SW480 (cell line): ENCODE measurements at places on chromosomes 11 and 22.

- DNase-seq, result no peak
Measured at GRCh38 chr22:49775867-49776511, 51.7 kb downstream of the BRD1 start.

GRCh38 chr22:44242946-44243724 is 62.4 kb downstream of the PARVG start:
- no peak for DNase-seq

DNA sequence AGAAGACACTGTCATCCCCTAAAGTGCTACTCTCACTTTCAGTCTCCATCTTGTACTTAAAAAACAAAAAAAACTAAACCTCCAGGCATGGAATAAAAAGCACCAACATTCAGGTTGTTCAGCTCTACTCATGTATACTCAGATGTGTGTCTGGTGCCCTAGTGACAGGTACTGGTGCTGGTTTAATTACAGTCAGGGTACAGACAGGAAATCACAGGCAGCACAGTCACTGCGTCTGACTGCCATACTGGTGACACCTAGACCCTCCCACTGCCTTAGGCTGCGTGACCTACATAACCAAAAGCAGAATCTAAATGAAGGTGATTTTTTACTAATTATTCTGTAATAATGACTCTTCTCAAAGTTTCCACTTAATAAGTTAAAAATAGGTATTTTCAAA is at the start of gene ARHGAP32:
ARHGAP32 (minus strand) TSS at position 176 of the 400 bp plus-strand sequence; CDS start at position 49, 127 bp downstream.
- DNase-seq, result no peak

- no peak for DNase-seq
Measured at GRCh38 chr22:26033071-26033470, 136.2 kb upstream of the SEZ6L start.

GRCh38 chr11:133163463-133164419 is 368.6 kb downstream of the OPCML start:
- peak; percentile 65 for DNase-seq

GRCh38 chr11:130003717-130004001 is 1.0 kb upstream of the PRDM10 start:
- no peak for DNase-seq

- no peak for DNase-seq
Measured at GRCh38 chr11:6360183-6360582, 30.1 kb upstream of the SMPD1 start.

GRCh38 chr11:71432761-71433647 is 15.2 kb downstream of the DHCR7 start:
- no peak for DNase-seq

DNA sequence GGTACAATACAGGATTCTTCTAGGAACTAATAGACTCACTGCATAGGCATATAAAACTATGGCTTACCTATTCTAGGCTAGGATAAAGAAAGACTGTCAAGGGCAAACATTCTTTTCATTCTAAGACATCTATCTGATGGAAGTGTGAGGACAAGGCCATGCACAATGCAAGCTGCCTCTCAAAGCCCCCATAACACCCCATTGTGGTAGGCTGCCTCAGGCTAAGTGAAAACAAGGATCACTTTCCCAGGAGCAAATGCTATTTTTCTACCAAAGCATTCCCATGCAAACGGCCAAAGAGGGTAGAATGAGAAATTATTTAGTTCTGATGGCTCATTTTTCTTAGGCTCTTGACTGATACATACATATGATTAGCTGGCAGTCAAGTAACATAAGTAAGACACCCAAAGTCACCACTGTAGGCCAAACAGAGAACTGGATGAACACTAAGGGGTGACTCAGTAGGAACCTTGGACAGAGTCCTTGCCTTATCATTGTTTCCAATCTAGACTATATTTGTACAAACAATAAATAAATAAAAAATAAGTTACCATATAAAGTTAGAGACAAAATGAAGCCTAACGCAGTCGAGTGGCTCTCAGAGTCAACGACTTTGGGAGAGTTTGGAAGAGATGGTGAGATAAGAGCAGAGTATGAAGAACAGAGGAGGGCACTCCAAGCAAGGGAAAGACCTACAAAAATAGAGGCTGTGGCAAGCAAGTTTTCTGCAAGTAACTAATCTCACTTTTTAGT is 303.6 kb downstream of the SBF2 start:
- no peak for DNase-seq

DNA sequence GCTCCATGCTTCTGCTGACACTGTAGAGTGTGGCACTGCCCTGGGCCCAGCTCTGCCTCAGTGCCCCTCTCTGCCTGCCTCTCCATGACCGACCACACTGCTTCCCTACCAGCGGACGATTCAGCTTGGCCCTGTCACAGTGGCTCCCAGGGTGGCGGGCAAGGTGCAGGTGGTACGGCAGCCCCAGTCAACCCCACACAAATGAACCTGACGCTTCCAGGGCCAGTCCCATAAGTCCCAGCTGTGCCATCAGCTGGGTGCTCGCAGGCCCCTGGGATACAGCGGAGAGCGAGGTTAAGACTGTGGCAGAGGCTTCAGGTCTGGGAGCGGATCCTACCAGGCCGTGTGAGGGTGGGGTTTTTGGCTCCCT is 134.8 kb downstream of the LDLRAD3 start:
- no peak for DNase-seq

- no peak for DNase-seq
Measured at GRCh38 chr11:2983908-2984307, 8.2 kb downstream of the NAP1L4 start.

GRCh38 chr11:121649798-121650197 is 197.0 kb upstream of the SORL1-AS1 start:
- no peak for DNase-seq

DNA sequence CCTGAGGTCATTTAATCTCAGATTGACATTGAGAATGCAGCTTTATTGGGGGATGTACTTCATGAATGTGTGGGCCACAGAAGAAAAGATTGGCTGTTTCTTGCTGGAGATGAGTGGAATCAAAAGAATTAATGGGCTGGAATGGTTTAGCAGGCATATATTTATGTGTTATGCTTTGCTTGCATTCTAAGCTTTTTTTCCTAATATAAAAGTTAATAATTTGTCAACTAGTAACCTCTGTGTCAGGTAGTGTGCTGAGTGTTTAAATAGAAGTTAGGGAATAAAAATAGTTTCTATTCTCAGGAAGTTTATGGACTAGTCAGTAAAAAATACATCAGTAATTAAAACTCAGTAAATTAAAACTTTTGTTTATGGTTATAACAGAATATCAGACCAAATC is 67.4 kb upstream of the PRODH start:
- no peak for DNase-seq

DNA sequence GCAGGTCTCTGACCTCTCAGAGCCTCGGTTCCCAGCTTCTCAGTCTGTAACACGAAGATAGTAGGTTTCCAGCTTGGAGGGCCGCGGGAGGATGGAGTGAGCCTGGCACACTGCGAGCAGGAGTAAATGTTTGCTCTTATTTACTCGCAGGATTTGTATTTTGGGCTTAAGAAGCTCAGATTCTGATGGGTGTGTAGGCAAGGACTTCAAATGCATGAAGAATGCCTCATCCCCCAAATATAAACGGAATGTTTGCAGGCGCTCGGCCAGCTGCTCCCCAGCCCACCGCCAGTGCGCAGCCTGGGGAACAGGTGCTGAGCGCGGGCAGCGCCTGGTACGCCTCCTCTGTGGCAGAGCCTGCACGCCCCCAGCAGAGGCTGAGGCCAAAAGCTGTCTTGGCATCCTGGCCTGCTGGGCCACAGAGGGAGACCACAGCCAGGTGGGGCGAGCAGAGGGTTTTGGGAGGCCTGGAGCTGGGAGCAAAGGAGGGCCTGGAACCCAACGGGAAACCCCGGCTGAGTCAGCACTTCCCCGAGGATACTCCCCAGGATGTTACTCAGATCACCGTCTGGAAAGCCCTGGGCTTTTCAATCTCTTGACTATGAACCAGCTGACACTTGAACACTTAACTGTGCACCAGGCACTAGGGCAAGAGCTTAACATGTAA is 9.4 kb downstream of the EHD1 start:
- DNase-seq, result no peak

GRCh38 chr11:64185175-64185692 is 737 bp upstream of the STIP1 start:
- peak; percentile 83 for DNase-seq

DNA sequence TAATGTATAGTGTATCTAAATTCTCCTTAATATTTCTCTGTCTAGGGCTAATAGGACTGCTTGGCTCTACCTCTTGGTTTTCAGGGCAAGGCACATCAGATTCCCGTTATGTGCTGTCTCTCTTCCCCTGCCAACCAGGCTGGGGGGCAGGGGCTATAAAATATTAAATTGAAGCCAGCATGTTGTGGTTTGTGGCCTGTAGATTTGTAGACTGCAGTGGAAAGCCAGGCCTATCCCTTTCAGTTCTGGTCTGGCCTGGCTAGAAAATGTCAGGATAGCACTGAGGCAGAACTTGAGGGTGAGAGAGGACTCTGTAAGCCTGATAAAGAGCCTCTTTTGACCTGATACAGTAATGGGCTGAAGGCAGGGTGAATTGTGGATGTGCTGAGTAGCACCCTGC is 14.4 kb upstream of the GRK2 start:
- DNase-seq, result no peak

- DNase-seq, result no peak
Measured at GRCh38 chr22:35886309-35886708, 142.3 kb downstream of the RBFOX2 start.

DNA sequence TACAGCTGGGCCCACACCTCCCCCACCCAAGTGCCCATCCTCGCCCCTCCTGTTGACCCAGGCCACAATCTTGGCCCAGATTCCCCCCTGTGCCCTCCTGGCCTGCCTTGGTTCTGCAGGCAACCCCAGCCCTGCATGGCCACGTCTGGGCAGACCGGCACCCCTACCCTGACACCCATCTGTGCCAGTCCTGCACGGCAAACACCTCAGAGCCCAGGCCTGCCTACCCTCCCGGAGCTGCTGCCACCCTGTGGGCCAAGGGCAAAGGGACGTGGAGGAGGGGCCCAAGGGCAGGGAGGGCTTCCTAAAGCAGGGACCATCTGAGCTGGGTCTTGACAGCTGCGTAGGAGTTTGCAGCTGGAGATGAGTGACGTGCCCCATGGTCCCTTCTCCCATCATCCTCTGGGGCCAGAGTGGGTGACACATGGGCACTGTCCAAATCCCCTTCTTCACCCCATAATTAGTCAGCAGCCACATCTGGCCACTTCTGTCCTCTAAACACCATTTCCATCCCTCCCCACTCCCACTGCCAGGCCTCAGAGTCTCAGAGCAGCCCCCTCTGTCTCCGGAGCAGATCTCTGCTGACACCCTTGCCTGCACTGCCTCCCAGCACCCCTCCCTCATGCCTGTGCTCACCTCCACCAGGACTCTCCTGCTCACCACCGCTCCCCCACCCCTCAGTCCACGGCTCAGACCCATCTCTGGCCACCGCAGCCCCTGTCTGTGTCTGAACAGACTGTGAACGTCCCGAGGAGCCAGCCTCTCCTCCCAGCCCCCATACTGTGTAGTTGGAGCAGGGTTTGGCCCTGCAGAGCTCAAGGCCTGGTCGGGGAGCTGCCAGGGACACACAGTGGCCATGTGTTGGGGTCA is 35.6 kb upstream of the PPARA start:
- DNase-seq, result no peak

- peak; percentile 54 for DNase-seq
Measured at GRCh38 chr11:73140213-73141030, 1.7 kb downstream of the FCHSD2 start.

- DNase-seq, result peak; percentile 49
Measured at GRCh38 chr11:61694946-61695706, 14.9 kb downstream of the DAGLA start.

- DNase-seq, result peak; percentile 55
Measured at GRCh38 chr11:84564180-84564866, 1062.8 kb downstream of the DLG2 start.

GRCh38 chr22:37100589-37101127 is 8.9 kb downstream of the TMPRSS6 start:
- DNase-seq, result peak; percentile 18

DNA sequence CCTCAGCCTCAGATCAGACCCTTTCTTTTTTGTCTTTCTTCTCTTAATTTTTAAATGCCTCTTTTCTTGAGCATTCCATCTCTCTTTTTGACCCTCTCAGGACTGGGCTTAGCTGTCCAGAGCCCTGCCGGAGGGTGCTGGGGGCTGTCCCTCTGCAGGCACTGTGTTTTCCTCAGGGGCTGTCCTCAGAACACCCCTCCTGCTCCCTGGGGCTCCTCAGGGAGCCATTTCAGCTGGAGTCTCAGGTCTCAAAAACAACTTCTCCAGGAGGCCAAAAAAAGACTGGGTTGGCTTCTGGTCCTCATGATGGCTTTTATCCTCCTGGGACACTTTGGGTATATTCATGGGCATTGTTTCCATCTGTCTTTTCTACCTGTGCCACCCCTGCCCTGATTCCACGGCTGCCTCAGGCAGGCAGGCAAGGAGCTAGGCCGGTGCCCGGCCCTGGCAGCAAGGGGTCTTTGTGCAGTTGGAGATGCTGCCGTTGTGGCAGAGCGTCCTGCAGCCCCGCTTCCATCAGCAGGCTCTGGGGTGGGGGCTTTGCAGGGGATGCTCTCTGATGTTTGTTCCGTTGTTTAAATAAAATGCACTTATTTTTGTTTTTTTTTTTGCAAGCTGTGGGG is 85.1 kb downstream of the CEP164 start:
- no peak for DNase-seq

GRCh38 chr11:57203359-57203758 is 21.6 kb downstream of the LRRC55 start:
- no peak for DNase-seq

GRCh38 chr22:33757802-33758483 is 162.3 kb downstream of the LARGE1 start:
- no peak for DNase-seq

DNA sequence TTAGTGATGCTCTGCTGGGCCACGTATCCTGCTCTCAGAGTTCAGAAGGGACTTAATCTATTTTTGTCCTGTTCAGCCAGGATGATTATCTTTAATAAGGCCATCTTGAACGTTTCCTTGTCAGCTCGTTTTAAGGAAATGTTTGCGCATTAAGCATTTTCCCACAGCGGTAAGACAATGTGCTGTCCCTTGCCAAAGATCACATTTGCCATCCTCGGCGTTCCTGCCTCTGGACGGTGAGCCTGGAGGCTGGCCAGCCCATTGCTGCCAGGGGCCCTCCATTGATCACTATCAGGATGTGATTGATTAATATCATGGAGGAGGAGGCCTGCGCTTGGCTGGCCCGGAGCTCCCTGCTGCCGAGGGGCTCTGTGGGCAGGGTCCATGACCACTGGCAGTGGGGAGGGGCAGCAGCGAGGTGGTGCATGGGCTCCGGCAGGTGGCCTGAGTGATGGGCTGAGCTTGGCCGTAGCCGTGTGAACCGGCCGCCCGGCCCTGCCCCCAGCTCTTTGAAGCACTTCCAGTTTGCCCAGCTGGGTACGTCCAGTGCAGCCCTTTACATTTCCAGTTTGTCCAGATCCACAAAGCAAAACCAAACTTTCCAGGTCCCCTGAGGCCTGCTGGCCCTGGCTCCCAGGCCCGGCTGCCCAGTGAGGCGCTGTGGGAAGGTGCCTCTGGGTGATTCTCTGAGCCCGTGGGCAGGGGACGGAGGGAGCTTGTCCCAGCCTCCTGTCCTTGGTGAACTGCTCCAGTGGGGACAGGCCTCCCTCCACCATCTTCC is 49.5 kb upstream of the SMIM38 start:
- no peak for DNase-seq

- DNase-seq, result no peak
Measured at GRCh38 chr11:124147951-124148350, 32.7 kb downstream of the VWA5A start.
